Activated CD8-positive, alpha-beta memory T cell treated with anti-CD3 and anti-CD28 coated beads, Interleukin-2, amount 50 U/mL, for 48 hours (primary cell): ENCODE measurements at places on chromosomes 3 and 15.

- no peak for DNase-seq
Measured at GRCh38 chr3:111047042-111047441, 24.6 kb upstream of the NECTIN3 start.

GRCh38 chr3:127761441-127761801 is 60.9 kb downstream of the MGLL start:
- DNase-seq: no peak

DNA sequence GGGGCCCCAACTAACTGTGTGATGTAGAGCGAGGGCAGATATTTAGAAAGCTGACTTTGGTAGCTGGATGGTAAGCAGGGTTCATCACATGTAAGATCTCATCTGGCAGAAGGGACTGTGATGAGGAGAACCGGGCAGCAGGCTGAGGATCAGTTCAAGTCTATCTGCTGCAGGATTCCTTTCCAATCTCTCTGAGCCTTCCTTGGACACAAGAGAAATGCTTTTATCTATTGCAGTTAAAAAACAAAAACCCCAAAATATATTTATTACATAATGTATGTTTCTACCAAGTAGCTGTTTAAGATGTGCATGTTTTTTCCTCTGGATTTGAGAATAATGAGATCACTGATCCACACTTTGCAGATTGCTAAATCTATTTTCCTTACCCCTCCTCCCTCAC is 411.5 kb downstream of the RAP2B start:
- DNase-seq: no peak

GRCh38 chr15:80587816-80588456 is 107.2 kb upstream of the ABHD17C start:
- DNase-seq: no peak

DNA sequence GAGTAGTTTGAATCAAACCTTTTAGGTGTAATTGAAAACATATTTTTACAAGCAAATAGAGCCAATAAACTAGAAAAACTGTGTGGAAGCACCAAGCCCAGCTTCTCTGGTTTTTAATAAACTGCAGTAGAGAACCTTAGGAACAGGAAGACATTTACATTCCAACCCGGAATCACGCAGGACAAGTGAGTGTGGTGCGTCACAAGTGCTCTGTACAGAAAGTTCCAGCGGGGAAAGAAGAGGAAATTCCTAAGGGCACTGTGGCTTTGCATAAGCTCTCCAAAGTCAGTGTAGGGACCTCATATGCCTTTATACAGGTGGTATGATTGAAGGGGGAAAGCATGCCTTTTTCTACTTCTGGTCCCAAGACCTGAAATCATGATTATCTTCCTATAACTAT is 21.6 kb downstream of the COL8A1 start:
- DNase-seq: no peak

DNA sequence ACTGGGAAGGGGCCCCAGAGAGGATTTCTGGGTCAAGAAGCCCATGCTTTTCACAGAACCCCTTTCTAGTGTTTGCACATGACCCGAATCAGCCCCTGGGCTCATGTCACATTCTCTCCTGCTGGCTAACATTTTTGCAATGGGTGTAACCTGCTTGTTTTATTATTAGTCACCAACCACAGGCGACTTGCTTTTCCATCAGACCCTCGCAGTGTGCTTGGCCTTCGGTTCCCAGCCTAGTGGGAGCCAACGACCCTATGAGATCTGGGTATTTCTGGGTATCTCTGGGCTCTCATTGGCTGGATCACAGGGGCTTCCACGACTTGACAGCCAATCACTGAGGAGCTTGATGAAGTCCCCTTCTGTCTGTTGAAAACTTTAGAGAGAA is 11.0 kb upstream of the FBLN2 start:
- no peak for DNase-seq

DNA sequence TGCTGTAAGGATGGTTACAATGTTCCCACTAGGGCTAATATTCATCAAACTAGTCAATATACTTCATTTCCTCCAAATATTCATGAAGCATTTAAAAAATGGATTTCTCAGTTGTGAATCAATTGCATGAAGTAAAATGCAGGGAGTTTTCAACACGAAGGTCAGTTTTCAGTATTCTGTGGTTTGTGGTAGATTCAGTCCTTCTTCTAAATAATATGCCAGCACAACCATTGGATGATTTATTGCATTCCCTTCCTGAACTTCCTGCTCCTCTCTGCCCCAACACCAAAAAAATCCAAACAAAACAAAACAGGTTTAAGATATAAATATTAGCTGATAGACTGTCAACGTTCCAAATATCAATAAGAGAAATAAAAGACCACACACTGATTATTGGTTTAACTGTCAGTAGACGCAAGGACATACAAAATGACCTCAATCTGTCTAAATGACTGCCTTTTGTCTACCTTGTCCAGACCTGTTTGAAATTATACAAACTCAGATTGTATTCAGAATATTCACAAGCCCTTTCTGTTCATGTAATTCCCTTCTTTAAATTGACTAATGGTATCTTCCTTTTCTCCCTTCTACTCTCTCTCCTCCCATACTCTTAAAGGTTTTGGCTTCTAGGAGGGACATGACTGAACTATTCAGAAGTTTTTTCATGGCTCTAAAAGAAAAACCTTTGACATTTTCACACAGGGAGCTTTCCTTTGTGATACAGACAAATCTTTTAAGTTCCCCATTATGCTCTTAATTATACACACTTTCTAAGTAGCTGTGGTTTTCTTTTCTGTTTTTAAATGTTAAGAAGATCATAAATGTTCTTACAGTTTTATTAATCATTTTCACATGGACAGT is 92.6 kb upstream of the STT3B start:
- DNase-seq: no peak

DNA sequence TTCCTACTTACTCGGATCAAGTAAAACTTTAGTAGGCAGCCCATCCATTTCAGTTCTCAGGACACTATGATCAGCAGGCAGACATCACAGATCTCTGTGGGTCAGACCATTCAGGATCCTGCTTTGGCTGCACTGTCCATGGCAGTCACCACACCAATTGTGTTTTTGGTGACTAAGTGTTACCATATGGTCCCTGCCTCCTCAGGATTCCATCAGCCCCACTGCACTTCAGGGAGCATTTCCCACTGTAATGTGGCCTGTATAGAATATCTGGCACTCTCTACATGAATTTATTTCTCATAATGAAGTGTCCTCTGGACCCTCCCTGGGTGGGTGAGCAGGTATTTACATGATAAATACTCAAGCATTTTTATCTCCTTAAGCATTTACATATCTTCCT is 41.3 kb downstream of the ZNF445 start:
- no peak for DNase-seq

GRCh38 chr3:193737191-193737751 is 144.3 kb downstream of the OPA1 start:
- DNase-seq: no peak

GRCh38 chr3:147398813-147399534 is 7.4 kb downstream of the ZIC4 start:
- no peak for DNase-seq

GRCh38 chr3:8505621-8506020 is 4.0 kb downstream of the LMCD1 start:
- no peak for DNase-seq

GRCh38 chr3:105195260-105195659 is 171.4 kb upstream of the ALCAM start:
- no peak for DNase-seq

GRCh38 chr3:24495326-24495994 is 810 bp upstream of the THRB start:
- DNase-seq: no peak

- DNase-seq: peak; percentile 79
Measured at GRCh38 chr3:12135029-12135657, 23.6 kb downstream of the TIMP4 start.

- DNase-seq: peak; percentile 100
Measured at GRCh38 chr15:40893733-40894680, at the start of gene VPS18. Gene VPS18 (plus strand): TSS chr15:40894450. CDS start chr15:40894769, 319 bp downstream.

GRCh38 chr15:80787316-80787715 is 8.1 kb downstream of the CEMIP start:
- DNase-seq: no peak

- no peak for DNase-seq
Measured at GRCh38 chr3:65093641-65094040, 405.8 kb upstream of the ADAMTS9 start.

DNA sequence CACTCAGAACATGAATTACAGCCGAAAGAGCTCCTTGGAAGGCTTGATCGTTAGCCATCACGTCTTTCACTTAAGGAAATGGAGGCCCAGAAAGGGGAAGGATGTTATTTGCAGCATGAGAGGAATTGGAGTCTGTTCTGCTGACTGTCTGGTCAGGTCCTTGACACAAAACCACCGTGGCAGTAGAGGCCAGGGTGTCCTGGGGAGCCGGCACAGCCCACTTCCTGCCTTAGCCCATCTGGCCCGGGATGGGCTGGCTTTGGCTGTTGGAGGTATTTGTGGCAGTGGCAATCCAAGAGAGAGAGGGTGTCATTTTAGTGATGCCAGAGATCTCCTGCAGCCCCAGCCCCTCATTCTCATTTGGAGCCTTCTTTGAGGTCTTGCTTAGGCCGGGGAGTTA is 37.4 kb downstream of the ST6GAL1 start:
- no peak for DNase-seq

DNA sequence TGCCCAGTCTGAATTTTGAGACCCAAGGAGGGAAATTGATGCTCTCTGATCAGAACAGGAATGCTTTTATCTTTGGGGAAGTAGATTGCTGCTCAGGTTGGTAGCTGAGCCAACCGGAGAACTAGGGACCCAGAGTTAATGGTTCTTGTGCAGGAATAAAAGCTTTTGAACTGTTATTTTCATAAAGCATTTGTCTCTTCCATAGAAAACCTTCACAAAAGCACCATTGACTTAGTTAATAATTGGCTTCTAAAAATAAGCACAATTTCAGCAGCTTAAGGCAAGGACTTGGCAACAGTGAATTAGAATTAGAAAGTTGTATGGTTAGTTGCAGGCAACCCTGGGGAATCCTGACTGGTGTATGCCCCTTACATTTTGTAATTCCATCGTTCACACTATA is 53.8 kb downstream of the MAP2K1 start:
- no peak for DNase-seq

GRCh38 chr3:149547413-149547812 is 72.9 kb downstream of the TM4SF4 start:
- no peak for DNase-seq

DNA sequence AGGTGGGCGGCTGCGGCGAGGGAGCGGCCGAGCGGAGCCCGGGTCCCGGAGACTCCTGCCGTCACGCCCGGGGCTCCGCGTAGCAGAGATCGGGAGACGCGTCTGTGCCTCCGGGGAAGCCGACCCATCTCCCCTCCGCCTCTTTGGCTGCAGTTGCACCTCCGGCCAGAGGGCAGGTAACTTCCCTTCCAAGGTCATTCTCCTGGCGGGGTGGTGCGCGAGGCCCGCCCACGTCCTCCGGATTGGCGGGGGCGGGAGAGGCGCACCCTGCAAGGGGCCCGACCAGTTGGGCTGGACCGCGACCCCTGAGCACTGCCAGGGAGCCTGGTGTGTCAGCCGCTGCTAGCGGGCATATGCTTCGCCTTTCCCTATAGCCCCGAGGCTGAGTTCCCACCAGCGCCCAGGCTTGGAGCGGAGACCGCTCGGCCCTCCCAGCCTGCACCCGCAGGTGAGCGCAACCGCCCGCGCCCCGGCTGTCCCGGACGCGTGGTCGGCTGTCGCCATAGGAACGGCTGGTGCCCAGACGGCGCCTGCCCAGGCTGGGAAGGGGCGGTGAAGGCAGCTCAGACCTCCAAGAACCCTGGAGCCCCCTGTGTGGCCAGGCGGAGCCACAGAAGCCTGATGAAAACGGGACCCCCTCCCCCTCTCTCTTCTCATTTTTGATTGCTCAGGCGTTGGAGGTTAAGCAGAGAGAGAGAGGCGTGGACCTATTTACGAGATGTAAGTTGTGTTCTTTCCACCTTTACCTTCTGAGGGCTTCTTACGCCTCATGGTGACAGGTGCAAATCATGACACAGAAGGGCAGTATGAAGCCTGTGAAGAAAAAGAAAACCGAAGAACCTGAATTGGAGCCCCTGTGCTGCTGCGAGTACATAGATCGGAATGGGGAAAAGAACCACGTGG is 453 bp downstream of the ZDHHC23 start:
- peak; percentile 73 for DNase-seq

DNA sequence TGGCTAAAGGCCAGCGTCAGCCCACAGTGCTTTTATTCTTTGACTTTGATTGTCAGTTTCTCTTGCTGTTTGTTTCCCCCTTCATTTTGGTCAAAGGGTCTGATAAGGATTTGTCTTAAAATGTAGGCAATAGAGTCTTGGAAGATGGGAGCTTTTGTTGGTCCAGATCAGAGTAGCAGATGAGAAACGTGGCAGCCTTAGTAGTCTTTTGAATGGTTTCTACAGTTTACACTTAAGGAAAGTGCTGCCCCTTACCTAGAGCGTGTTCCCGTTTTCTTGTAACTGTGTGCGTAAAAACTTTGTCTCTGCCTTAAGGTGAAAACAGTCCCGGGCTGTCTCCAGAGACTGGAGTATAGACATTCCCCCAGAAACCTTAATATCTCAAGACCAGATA is 630 bp downstream of the LXN start:
- no peak for DNase-seq

DNA sequence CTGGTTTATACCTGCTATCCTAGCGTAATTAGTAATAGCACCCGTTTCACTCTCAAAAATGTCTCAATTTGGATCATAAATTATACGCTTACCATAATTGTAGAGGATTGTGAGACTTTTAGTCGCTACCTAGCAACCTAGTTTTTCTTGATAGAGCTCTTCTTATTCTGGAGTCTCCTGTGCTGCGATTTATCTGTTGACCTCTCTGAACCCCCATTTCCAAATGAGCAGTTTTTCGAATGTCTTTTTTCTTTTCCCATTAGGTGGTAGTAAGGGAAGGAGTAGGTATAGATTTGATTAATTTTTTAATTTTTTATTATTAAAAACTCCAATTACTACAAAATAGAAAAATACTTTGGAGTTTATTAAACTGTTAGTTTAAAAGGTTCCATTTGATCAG is 10.6 kb downstream of the SETD5 start:
- DNase-seq: no peak

DNA sequence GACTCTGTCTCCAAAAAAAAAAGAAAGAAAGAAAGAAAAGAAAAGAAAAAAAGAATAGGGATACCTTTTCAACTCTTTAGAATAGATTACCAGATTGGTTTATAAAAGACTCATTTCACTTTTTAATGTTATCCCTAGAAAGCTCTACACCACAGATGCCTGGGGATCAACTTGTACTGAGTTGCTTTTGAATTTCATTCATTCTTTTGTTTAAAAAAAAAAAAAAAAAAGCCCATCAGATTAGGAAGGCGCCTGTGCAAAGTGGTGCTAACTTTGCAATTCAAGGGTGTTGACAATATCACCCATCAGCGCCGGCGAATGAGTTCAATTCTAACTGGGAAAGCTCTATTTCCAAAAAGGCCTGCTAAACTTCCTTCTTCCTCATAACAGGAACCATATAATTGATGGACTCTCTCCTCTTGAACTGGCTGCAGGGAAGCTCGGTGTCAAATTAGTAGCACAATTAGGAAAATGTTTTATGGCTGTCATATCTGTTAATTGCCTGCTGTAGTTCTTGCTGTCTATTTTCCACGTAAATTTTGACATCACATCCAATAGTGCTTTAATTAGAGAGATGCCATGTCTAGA is 48.8 kb downstream of the CDCP1 start:
- DNase-seq: no peak

DNA sequence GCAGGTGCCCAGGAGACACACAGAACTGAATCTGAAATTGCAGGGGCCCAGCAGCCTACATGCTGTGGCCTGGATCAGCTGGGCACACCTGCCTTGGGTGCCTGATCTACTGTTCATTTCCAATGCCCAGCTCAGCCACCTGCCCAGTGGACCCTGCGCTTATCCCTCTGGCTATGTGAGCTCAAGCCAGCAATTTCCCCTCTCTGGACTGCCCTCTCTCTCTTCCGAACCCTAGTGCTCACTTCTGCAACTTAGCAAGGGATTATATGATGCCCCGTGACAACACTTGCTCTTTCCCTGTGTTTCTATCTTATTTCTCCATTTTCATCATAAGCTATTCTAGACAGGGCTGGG is 276.0 kb downstream of the UACA start:
- no peak for DNase-seq
